ENCODE measurements at places on chromosomes 3 and 15.
A peak's percentile ranks its signal among the peaks of the same experiment; 100 is the strongest.

DNA sequence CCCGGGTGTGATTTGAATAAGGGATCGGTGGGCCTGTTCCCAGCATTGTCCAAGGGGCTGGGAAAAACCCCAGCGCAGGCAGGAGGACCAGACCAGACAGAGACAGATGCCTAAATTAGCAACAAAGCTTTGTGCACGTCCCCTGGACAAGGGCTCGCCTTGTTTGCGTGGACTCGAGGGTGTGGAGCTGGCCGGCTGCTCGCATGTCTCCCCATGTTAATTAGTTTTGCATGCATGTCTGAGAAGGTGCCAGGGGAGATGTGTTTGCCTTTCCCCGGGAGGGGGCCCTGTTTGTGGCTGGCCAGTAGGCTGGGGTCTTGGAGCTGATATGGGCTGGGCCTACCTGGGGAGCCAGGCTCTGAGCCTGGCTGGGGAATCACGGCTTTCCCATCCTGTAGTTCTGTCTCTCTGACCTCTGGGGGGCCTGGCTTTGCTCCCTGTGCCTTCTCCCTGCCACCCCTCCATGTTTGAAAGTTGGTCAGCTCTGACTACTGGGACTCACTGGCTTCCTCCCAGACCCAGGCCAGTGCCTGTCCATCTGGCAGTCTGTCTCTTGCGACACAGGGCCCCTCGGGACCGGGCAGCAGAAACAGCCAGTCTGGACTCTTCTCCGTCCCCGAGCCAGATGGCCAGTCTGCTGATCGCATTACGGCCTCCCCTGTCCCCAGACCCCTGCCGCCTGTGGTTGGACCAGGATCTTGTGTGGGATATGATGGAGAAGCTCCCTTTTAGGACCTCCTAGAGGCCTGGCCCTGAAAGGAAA, 55.4 kb upstream of the POLG start:
- DNase-seq: no peak

DNA sequence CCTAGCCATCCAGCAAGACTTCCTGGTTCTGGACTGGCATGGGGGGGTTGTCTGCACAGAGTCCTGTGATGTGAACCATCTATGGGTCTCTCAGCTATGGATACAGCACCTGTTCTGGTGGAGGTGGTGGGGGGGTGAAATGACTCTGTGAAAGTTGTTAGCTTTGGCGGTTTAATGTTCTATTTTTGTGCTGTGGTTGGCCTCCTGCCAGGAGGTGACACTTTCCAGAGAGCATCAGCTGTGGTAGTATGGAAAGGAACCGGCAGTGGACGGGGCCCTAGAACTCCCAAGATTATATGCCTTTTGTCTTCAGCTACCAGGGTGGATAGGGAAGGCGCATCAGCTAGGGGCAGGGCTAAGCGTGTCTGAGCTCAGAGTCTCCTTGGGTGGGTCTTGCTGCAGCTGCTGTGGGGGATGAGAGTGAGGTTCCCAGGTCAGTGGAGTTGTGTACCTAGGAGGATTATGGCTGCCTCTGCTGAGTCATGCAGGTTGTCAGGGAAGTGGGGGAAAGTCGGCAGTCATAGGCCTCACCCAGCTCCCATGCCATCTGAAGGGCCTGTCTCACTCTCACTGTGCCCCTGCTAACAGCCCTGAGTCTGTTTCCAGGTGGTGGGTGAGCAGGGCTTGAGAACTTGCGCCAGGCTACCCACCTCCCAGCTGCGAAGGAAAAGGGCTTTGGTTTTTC, 7.1 kb upstream of the LARS2 start:
- no peak for DNase-seq

DNA sequence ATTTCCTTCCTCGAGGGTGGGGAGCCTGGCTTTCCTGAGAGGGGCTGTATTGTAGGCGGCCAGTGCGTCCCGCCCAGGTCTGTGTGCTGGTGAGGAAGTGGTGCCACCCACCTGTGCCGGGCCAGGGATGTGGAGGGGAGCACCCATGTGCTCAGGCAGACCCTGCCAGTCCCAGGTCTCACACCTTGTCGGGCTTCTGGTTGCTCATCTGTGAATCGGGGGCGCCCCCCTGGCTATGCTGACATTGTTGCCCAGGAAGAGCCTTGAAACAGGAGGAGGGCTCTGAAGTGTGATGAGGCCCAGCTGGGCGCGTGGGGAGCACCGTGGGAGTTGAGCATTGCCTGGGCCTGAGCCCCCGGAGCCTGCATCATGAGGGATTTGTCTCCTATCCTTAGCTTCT, 4.8 kb downstream of the FBLN2 start:
- DNase-seq: no peak

- no peak for DNase-seq
Measured at GRCh38 chr15:81111018-81111417, 23.1 kb upstream of the CFAP161 start.

DNA sequence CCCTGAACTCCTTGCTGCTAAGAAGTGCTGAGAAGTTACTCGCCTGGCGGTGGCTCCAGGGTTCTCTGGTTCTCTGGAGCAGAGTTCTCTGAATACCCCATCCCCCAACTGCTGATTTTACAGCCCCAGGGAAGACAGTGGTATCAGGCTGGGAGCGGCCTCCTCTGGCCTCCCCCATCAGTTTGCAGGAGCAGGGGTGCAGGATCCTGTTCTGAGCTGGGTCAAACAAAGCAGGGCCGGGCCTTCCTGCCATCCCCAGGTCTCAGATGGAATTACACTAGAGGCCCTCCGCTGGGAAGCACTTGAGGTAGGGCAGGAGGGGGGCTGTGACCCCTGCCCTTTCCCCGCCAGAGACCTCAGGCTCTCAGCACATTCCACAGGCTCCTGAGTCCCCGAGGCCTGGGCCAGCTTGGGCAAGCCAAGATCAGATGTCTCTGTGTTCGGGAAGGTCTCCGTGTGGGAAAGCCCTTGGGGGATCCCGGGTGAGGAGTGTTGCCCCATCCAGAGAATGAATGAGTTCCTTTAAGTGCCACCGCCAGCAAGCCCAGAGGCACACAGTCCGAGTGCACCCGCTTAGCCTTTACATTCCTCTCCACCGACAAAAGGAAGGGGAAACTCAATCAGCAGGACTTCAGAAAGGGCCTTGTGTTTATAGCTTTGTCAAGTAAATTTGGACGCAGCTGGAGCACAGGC, 149.9 kb downstream of the LRRK1 start:
- no peak for DNase-seq

GRCh38 chr15:98226149-98226548, 265.6 kb downstream of the ARRDC4 start:
- DNase-seq: no peak

GRCh38 chr3:42632146-42632545, 21.4 kb upstream of the ZBTB47 start:
- no peak for DNase-seq

GRCh38 chr15:63353261-63353660, 28.4 kb downstream of the CA12 start:
- DNase-seq: no peak

DNA sequence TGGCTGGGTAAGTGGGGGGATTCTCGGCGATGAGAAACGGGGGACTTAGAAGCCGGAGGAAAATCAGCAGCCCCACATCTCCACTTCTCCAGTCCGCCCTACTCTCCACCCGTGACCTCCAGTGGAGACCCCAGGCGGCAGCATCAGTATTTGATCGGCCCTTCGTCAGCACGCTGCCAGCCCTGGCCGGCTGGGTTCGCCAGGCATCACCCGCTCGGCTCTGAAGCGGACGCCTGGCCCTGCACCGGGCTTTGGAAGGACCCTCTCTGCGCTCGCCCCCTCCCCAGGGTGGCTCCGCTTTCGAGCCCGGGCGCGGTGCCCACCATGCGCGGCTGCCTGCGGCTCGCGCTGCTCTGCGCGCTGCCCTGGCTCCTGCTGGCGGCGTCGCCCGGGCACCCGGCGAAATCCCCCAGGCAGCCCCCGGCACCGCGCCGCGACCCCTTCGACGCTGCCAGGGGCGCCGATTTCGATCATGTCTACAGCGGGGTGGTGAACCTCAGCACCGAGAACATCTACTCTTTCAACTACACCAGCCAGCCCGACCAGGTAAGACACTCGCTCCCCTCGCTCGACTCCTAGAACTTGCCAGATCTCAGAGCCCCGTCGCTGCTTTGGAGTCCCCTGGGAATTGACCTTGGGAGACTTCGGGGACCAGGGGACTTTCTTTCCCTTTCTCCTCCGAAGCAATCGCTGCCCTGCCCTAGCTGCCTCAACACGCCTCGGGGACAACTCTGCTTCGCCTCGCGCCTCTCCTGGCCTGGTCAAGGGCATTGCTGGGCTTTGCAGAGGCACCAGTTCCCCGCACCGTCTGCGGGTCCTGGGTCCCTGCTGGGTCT, 561 bp downstream of the SIDT1 start:
- DNase-seq: peak; percentile 44

DNA sequence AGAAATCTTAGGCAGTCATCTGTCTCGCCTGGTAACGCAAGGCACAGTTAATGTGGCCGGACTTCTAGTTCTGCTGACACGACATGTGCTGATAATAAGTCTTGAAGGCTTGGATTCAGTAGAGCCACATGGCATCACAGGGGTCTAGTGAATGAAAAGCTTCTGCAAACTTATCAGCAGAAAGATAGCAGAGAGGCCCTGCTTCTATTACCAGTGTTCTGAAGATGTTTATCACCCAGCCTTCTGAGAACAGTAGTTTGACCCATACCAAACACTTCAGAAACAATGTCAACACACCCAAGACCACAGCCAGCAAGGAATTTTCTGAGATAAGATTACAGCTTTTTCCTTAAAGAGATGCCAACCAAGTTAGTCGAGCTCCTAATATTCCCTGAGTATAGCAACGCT, 102.7 kb upstream of the UMPS start:
- DNase-seq: no peak

- no peak for DNase-seq
Measured at GRCh38 chr3:13110678-13111116, 37.5 kb upstream of the IQSEC1 start.

GRCh38 chr3:48544141-48544540, 12.5 kb downstream of the PFKFB4 start:
- DNase-seq: no peak

GRCh38 chr15:68700455-68701123, 120.1 kb downstream of the ANP32A start:
- peak; percentile 86 for DNase-seq

GRCh38 chr3:151206201-151206600, 3.2 kb upstream of the GPR171 start:
- DNase-seq: no peak

DNA sequence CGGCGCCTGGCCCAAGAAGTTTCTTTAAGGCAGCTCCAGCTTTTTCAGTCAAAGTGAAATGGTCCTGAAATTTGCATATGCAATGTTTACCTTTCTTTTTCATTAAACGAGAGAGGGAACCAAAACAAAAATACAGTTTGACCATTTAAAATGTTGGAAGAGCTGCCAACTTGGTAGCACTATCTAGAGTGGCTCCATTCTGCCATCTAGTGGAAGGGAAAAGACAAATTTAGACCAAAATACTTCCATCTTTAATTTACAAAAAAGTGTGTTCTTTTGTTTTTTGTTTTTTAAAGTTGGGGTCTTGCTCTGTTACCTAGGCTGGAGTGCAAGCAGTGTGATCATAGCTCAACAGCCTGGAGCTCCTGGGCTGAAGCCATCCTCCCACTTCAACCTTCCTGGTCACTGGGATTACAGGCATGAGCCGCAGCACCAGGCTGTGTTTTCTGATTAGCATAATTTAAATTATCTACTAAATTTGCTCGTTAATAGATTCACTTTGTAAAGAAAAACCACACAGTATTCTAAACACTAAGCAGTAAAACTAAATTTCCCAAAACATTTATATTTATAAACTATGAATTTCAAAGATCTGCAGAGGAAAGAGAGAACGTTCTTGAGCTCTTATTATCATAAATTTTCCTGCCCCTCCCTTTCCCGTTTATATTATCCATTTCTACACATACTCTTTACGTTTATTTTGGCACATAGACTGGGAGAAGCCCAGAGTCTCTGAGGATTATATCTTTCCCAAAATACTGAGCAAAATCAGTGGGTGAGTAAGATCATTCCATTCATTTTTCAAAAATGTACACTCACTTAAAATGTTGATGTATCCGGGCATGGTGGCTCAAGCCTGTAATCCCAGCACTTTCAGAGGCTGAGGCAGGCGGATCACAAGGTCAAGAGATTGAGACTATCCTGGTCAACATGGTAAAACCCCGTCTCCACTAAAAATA, 15.4 kb upstream of the RFC4 start:
- peak; percentile 47 for DNase-seq

GRCh38 chr3:9846231-9846630, 2.4 kb upstream of the RPUSD3 start:
- no peak for DNase-seq

GRCh38 chr3:153760948-153761347, 360.2 kb upstream of the ARHGEF26 start:
- no peak for DNase-seq

- DNase-seq: no peak
Measured at GRCh38 chr3:149848238-149848637, 35.2 kb downstream of the RNF13 start.

GRCh38 chr15:59329570-59330350, 42.9 kb downstream of the MYO1E start:
- no peak for DNase-seq

DNA sequence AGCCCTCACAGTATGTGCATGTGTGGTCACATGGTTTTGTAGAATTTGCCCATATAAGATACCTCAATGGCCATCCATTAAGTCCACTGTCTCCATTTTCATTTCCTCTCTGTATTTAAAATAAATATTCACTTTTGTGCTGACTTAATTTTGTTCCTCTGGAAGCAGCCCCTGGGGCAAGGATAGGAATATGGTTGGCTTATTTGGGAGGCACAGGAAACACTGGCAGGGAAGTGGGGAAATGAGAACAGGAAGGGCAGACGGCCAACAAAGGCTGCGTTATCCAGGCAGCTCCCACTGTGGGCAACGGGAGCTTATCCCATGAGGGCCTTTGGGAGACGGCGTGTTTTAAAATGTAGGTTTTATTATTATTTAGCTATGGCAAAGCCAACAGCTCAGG, 148.6 kb downstream of the SHQ1 start:
- no peak for DNase-seq

- DNase-seq: no peak
Measured at GRCh38 chr3:98553753-98554152, 22.0 kb downstream of the GPR15 start.

- DNase-seq: peak; percentile 2
Measured at GRCh38 chr3:12394569-12395271, 89.6 kb upstream of the TSEN2 start.

GRCh38 chr3:156792945-156793344, 33.2 kb upstream of the LEKR1 start:
- no peak for DNase-seq
